ENCODE measurements at places on chromosomes 6 and 20.

DNA sequence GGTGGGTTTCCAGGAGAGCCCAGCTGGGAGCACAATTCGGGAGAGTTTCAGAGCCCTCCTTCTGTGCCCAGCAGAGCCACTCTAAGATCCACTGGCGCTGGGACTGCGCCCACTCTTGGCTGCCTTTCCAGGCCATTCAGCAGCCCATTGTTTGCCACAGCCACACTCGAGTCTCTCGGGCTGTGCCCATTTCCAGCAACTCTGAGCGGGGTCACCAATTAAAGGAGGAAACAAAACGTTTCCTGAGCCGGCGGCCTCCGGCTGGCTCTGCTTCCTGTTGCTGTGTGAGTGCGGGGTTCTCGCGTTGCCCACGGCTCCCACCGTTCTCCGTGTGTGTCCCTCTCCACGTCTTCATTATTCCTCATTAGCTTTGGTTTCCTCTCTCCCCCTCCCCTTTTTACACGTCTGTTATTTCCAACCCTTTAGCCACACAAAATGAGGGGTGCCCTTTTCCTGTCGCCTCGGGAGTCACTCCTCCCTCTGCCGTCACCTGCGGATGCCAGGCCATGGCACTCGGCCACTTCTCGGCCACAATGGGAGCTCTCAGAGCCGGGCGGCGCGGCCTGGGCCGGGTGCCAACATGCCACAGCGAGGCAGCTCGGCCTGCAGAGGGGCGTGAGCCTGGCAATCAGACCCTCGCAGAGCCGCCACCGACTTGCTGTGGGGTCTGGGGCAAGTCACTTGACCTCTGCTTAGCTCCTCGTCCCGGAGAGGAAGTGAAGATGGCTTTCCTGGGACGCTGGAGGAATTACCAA is 94.3 kb upstream of the NKX2-2 start:
- DNase-seq = no peak

DNA sequence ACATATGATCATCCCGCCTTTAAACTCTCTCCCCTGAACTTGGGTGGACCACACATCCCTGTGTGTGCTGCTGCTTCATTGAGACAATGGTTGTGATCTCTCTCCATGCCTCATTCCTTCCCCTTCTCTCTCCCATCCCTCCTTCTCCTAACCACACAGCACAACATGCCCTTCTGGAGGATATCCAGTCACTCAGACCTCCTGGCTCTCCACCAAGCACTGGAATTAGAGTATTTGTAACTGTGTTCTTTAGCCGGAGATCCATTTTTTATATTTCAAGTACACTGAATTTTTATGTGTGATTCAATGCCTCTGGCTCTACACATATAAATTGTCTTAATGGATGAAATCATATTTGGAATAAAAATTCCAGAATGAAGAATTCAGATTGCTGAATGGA is 287.4 kb downstream of the EYA4 start:
- no peak for DNase-seq

GRCh38 chr6:22821664-22822320 is 252.4 kb downstream of the HDGFL1 start:
- no peak for DNase-seq

DNA sequence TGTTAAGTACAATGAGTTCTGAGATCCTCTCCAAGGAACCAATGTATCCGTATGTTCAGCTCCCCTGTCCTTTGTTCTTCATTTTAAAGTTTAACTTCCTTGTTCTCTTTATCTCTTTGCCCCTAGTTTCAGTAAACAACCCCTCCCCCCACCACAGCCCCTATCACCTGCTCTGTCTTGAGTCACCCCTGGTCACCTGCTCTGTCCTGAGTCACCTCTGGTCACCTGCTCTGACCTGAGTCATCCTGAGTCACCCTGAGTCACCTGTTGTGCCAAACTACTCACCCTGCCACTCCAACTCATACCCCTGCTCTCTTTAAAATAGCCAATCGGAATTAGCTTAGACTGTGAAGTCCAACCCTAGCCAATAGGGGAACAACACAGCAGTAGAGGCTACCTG is 288.7 kb upstream of the CDYL start:
- no peak for DNase-seq

- no peak for DNase-seq
Measured at GRCh38 chr6:112846681-112847080, 499.6 kb downstream of the RFPL4B start.

GRCh38 chr20:58869662-58870227 is 17.2 kb downstream of the GNAS start:
- DNase-seq = no peak

DNA sequence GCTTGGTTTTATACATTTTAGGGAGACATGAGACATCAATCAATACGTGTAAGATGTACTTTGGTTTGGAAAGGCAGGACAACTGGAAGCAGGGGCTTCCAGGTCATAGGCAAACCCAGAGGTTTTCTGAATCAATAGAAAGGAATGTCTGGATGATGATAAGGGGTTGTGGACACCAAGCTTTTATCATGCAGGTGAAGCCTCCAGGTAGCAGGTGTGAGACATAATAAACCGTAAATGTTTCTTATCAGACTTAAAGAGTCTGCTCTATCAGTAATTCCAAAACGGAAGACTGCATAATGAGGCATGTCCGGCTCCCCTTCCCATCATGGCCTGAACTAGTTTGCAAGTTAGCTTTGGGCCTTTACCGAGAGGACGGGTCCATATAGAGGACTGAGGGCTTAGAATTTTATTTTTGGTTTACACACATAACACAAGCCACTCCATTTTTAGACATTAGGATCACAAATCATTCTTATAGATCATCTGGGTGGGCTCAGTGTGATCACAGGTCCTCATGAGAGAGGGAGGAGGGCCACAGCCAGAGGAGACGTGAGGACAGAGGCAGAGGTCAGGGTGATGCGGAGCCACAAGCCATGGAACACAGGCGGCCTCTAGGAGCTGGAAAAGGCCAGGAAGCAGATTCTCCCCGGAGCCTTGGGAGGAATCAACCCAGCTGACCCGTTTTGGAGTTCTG is 10.7 kb upstream of the SERPINB9 start:
- DNase-seq = no peak

DNA sequence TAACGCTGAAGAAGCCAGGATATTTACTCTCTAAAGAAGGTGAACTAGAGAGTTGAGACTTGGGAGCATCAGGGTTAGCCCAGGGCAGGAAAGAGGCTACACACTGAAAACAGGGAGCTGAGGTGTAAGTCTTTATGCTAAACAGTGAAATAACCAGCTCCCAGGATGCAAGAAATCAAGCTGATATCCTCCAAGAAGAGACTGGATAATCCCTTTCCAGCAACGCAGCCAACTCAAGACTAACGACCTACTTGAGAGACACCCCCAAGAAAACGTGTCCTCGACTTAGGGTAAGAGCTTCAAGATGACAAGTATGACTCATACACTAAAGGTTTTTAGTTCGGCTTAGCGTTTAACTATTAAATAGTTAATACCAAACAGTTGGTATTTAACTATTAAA is 202.2 kb downstream of the TASP1 start:
- DNase-seq = no peak

GRCh38 chr6:113112086-113112485 is 745.1 kb upstream of the MARCKS start:
- no peak for DNase-seq

- no peak for DNase-seq
Measured at GRCh38 chr6:140487586-140487985, 1113.1 kb upstream of the CITED2 start.

- DNase-seq = no peak
Measured at GRCh38 chr20:20373091-20373571, 5.2 kb downstream of the INSM1 start.

DNA sequence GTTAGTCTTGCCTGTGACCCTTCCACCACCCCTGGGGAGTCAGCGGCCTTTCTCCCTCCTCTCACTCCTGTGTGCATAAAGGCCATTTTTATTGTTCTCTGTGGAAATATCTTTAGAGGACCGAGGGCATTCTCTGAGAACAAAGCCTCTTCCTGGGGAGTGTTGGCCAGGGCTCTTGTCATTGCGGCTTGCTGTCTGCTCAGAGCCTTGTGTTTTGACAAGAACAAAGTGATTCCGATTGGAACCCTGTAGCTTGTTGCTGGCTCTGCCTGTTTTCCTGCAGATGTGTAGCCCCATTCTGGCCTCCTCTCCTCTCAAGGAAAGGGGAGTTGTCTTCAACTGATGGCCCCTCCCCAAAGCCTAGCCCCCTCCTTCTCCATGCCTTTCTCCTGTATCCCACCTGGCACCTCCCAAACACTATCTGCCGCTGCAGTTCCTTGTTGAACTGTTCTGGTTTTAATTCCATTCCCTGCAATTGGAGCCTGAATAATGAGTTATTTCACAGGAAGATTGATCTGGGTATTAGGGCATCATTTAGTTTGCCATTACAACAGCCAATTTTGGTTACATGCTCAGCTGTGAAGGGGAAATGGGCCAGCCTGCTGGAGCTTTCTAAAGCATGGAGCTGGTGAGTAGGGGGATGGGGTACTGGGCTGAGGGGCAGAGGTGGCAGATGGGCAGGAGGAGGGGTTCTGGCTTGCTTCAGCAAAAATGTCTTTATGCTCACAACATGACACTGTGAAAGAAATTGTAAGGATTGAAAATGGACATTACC is 252.5 kb downstream of the LRFN2 start:
- no peak for DNase-seq

- DNase-seq = peak; percentile 64
Measured at GRCh38 chr6:25962149-25963127, at the start of gene TRIM38. TSS of gene TRIM38 (plus strand) at chr6:25962802. CDS start at chr6:25966523, 3,721 bp downstream.

DNA sequence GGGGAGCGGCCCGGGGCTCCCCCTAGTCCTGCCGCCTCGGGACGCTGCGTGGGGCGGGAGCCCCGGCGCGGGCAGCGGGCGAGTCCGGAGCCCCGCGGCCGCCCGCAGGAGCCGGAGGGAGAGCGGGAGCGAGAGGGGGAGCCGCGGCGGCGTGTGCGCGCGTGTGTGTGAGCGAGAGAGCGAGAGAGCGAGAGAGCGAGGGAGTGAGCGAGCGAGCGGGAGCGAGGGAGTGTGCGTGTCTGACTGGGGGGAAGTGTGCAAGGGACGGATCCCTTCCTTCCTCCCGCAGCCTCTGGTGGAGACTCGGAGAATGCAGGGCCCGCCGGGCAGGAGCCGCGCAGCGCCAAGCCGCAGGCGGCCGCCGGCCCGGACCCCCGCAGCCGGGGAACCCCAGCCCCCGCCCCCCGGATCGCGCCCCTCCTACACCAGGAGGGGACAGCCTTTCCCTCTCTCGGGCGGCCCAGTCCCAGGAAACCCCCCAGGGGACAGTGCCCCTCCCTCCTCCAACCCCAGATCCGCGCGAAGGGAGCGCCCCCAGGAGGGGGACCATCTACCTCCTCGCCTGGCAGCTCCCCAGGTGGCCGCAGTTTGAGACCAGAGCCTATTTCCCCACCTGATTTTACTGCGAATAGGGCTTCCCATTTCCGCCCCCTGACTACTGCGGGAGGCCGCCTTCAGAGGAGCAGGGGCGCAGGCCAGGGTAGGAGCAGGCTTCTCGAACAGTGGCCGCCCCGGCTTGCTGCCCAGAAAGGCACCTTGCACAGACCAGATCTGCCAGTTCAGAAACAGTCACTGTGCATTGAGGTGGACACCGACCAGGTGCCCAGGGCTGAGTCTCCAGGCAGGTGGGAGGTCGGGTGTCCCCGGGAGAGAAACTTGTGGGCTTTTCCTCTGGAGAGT is at the start of gene CDH22:
CDH22 (minus strand) TSS at position 241 of the 900 bp plus-strand sequence. CDS start 57,204 bp downstream, outside the sequence.
- DNase-seq = no peak

DNA sequence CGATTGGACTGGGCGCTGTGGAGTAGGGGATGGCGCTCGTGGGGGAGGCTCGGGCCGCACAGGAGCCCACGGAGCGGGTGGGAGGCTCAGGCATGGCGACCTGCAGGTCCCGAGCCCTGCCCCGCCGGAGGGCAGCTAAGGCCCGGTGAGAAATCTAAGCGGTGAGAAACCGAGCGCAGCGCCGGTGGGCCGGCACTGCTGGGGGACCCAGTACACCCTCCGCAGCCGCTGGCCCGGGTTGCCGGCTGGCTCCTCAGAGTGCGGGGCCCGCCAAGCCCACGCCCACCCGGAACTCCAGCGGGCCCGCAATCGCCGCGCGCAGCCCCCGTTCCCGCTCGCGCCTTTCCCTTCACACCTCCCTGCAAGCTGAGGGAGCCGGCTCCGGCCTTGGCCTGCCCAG is 59.7 kb upstream of the MYLIP start:
- no peak for DNase-seq

- DNase-seq = no peak
Measured at GRCh38 chr6:130115036-130115435, 96.7 kb downstream of the L3MBTL3 start.

DNA sequence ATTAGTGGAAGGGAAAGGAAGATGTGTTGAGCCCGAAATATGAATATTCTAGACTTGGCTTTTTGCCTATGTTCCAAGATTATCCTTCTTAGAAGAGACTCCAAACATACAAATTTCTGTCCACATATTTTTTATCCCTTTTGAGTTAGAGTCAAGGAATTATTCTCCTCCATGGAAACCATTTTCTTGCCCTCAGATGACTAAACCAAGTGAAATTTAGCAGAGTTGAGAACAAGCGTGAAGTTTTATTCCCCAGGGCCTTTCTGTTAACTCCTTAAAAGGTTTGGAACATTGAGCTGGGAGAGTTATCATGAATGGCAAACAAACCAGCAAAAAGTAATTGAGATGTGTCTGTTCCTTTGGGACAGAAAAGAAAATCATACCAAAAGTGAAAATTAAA is 286.1 kb upstream of the PLCB4 start:
- DNase-seq = no peak

- no peak for DNase-seq
Measured at GRCh38 chr6:11613858-11614257, 76.3 kb downstream of the TMEM170B start.

DNA sequence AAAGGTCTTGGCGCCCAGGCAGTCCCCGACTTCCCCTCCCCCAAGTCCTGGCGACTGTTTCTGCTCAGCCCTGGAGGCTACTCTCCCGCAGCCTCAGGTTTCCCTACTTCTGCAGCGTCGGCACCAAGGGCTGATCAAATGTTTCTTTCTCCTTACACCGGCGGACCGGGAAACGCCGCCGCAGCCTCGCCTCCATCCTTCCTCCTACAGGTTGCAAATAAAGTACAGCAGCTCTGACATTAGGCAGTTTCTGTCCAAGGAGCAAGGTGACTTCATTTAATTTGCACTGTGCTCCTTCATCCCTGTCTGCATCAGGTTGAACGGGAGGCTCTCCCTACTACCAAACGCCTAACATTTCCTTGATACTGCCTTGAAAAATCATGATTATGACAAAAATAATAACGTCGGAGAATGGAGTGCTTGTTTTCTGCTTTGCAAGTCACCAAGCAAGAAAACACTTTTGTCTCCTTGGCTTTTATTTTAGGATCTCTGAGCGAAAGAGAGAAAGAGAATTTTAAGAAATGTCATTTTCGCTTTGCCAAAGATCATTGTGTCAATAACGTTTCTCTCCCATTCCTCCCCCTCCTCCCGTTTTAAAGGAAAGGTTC is 1.0 kb downstream of the CLIC5 start:
- DNase-seq = no peak

GRCh38 chr6:40778196-40778595 is 191.0 kb upstream of the LRFN2 start:
- no peak for DNase-seq

DNA sequence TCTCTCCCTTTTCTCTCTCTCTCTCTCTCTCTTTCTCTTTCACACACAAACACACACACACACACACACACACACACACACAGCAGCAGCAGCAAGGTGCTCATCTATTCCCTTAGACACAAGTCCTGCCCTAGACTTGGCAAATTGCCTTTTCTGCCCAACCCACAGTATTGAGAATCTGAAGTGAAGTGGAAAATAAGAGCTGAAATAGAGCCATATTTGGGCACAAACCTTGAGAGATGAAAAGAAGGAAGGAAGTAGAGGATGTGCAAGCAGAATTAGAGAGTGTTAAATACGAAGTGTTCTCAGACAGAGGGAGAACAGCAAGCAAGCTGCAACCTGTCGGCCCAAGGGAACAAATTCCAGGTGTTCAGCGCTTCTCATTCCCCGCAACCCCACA is 557.5 kb upstream of the NOX3 start:
- no peak for DNase-seq

GRCh38 chr20:18739751-18740166 is 73.8 kb upstream of the SCP2D1 start:
- DNase-seq = no peak
